Head of caudate nucleus (tissue), 42 donors: ENCODE measurements at places on chromosomes 16 and 17.

GRCh38 chr16:75733305-75734211 lies 7.3 kb upstream of the CPHXL start:
- no peak for DNase-seq

DNA sequence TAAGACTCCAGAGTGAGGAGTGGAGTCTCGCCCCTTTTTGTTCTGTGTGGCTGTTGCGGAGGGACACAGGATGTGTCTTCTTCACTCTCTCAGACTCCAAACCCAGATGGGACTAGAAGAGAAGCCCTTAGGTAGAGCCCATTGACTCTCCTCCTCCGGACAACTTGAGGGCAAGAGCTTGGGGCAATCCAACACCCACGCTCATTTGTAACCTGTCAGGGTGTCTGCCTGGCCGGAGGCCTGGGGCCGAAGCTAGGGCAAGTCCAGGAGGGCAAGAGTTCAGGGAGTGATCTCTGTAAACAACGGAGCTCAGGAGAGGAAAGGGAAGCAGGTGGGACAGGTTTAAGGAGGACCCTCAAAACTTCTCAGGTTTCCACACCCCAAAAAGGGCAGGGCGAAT lies 1.4 kb upstream of the HOXB1 start:
- no peak for DNase-seq

DNA sequence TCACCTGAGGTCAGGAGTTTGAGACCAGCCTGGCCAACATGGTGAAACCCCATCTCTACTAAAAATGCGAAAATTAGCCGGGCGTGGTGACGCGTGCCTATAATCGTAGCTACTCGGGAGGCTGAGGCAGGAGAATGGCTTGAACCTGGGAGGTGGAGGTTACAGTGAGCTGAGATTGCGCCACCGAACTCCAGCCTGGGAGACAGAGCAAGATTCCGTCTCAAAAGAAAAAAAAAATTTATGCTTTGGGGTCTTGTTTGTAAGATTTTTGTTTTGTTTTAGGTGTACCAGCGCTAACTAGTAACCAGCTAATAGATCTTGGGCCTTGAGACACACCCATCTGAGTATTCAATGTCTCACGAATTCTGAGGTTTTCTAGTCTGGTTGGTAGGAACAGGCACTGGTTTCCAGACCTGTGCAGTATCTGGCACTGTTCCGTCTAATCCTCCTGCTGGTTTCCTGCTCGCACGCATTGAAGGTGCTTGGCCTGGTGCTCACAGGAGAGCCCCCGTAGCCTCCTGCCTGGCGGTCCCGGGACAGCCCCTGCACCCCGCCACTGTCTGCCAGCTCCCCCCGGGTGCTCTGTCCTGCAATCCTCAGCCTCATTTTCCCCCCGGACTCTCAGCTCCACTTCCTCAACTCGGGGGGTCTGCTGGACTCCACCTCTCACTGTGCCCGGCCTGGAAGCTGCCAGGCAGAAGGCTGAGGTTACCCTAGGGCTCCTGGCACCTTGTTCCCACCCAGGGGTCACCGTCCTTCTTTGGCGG lies 10.6 kb upstream of the DUS1L start:
- DNase-seq, result no peak

DNA sequence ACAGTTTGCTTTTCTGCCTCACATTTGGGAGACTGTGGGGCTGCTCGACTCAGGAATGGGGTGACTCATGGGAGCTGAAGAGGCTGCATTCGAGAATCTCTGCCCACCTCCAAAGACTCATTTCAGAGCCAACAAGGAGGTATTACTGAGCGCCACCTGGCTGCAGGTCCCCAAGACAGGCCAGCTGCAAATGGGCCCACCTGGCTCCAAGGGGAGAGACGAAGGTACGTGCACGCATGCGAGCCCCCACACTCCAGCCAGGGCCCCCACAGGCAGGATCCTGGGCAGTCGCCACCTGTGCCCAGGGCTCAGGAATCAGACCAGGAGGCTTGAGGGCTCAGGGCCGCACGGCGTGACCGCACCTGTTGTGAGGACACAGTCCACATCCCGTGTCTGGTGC lies 6.0 kb downstream of the HAGHL start:
- peak; percentile 66 for DNase-seq

DNA sequence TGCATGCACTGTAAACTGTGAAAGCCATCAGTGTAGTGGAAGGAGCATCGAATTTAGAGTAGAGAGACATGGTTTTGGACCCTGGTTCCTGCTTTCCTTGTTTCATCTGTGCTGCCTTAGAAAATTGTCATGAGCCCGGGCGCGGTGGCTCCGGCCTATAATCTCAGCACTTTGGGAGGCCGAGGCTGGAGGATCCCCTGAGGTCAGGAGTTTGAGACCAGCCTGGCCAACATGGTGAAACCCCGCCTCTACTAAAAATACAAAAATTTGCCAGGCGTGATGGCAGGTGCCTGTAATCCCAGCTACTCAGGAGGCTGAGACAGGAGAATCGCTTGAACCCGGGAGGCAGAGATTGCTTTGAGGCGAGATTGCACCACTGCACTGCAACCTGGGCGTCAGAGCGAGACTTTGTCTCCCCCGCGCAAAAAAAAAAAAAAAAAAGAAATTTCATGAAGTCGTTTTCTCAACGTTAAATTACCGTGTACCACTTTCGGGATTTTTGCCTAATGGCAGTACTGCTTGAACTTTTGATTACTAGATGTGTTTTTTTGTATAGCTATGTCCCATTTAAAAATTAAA lies 912 bp downstream of the COQ7 start:
- DNase-seq, result no peak

DNA sequence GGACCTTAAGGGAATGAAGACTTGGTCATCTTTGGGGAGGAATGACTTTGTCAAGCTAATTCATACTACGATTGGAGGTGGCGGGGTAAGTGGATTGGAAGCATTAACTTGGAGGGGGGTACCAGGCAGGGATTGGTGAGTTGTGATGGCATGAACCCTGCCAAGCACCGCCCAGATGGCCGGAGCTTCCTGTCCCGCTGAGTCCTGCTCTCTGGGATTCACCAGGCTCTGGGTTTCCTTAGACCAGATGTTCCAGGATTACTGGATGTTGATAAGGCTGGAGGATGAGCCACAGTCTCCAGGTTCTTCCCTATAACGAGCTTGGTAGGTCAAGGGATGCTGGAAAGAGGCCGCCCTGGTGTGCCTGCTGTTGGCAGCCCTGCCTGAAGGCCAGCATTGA lies 154.9 kb downstream of the SDK2 start:
- no peak for DNase-seq

GRCh38 chr17:32553168-32553567 lies 66.4 kb downstream of the CDK5R1 start:
- no peak for DNase-seq

DNA sequence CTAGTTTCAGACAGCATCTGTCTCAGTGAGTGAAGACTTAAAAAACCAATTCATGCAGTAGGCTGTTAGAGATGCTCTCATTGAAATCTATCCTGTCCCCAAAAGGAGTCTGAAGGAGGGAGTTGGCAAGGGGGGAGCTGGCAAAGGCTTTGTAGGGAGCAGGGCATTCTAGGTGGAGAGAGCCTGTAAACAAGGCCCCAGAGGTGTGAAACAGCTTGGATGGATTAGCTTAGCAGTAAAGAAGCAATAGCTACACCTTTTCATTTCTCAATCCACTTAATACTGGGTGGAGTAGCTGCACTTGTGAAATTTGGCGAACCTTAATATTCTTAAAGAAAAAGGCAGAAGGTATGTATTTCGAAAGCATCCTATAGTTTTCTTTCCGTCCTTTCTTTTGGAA lies 61.8 kb downstream of the KSR1 start:
- DNase-seq, result no peak

DNA sequence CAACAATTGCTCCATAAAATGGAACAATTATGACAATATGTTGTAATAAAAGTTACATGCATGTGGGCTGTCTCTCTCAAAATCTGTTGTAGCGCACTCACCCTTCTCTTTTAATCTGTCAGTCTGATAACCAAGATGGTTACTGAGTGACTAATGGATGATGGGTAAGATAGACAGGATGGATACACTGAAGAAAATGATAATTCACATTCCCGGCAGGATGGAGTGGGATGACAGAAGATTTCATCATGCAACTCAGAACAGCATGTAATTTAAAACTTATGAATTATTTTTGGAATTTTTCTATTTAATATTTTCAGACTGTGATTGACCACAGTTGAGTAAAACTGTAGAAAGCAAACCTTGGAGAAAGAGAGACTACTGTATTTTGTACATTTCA lies 30.5 kb downstream of the CDH13 start:
- no peak for DNase-seq

GRCh38 chr17:35175638-35176415 lies 18.4 kb downstream of the SLC35G3 start:
- DNase-seq, result no peak

- no peak for DNase-seq
These were observed 37.0 kb downstream of the CUEDC1 start for GRCh38 chr17:57918017-57918895.

DNA sequence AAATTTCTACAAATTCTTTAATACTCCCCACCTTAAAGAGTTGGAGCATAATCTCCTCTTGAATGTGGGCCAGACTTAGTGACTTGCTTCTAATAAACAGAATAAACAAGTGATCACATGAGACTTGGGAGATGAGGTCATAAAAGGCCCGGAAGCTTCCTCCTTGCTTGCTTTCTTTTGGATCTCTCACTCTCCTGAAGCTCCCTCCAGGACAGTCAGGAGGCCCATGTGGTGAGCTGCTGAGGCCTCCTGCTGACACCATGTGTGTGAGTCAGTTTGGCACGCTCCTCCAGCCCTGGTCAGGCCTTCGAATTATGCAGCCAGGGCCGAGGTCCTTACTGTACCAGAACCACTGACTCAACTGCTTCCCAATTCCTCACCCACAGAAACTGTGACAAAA lies 53.2 kb downstream of the NDEL1 start:
- DNase-seq, result no peak

GRCh38 chr17:238071-238963 lies 56.9 kb upstream of the DOC2B start:
- DNase-seq, result no peak

GRCh38 chr17:70447588-70447987 lies 278.3 kb downstream of the KCNJ2 start:
- DNase-seq, result no peak

DNA sequence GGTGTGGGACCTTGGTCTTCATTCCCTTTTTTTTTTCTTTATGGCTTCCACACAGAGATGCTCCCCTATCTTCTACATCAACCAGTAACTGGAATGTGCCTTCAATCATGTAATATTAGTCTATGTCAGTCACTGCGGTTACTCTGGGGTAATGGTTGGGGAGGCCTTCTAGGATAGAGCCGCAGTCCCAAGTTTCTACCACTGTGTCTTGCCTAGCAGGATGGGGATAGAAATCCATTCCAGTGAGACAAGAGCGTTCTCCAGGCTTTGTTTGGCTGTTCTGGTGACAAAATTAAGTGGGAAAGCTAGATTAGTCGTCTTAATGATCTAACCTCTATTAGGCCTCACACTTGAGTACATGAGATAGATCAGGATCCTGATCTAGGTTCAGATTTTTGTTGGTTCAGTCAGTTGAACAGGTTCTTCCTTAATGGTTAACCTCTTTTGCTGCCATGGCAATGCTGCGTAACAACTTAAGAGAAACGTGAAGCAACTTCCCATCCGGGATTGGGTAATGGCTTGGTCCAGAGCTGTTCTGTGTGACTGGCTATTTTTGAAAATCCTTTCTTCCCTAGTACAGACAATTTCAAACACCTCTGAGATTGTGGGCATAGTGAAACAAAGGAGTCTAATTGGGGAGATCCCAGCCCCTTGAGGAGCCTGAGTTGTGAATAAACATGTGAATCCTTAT lies 8.7 kb downstream of the MSL1 start:
- no peak for DNase-seq

- no peak for DNase-seq
These were observed 318.4 kb downstream of the HAPSTR1 start for GRCh38 chr16:9409560-9410493.

DNA sequence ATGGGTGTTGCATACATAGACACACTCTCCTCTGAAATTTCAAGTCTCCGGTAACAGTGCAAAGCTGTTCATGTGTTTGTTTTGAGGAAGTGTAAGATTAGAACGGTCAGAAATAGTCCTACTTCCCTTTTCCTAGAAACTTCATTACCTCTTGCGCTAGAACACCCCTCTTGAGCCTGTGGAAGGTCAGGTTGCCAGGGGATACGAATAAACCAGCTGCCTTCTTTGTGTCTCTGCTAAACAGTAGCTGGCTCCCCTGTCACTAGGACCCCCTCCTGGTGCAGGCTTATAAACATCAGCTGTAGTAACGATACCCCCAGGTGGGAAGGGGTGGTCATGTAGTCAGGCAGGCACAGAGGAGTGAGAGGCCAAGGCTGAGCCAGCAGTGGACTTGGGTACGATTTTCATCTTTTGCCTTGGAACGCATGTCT lies 113.4 kb upstream of the RCVRN start:
- no peak for DNase-seq

DNA sequence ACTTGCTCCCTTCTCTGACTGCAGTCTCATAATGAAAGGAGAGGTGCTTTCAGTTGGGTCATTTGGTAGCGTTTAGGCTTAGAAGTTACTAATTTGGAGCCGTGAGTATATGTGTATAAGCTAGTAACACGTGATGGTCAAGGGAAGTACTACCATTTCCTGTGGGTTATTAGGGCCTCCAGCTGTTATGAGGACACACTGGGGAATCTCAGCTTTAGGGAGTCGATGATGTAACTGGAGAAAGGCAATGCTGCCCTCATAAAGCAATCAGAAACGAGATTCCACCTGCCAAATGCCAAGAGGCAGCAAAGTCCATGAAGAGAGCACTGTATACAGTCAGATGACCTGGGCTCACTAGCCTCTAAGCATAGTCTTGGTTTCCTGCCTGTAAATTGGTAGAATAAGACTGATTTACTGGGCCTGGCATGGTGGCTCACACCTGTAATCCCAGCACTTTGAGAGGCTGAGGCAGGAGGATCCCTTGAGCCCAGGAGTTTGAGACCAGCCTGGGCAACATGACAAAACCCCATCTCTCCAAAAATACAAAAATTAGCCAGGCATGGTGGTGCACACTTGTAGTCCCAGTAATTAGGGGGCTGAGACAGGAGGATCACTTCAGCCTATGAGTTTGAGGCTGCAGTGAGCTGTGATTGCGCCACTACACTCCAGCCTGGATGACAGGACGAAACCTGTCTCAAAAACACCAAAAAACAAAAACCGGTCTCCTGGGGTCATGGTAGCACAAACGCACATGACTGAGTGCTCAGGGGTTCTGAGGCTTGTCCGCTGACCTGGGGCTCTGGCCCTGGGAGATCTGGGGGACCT lies 53.0 kb downstream of the SF3B3 start:
- no peak for DNase-seq

GRCh38 chr17:49575679-49576087 lies at the start of gene NXPH3:
Gene NXPH3 (plus strand): TSS chr17:49575871. CDS start chr17:49576220, 349 bp downstream.
- DNase-seq, result peak; percentile 70

GRCh38 chr16:82651921-82652601 lies 25.3 kb downstream of the CDH13 start:
- no peak for DNase-seq

- no peak for DNase-seq
These were observed 10.5 kb downstream of the SRL start for GRCh38 chr16:4231367-4231766.

DNA sequence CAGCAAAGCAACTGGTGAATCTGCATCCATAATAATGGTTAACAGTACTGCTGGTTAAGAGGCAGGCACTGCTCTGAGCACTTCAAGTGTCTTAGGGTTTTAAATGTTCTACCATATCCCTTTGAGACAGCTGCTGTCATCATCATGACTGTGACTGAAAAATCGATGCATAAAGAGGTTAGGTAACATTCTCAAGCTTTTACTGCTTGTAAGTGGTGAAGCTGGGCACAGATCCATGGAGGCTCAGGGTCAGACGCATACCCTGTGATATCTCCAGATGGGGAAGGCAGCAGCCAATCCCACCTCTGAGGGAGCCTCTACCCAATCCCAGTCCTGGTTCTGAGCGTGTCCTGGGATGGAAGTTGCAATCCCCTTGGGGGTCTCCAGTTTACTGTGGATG lies 57.6 kb upstream of the SOX9 start:
- DNase-seq, result no peak
